ENCODE measurements at places on chromosomes 11 and 22.

GRCh38 chr22:41308054-41308453 lies 6.7 kb downstream of the ZC3H7B start:
- DNase-seq: no peak

GRCh38 chr11:92931746-92932422 lies 37.6 kb upstream of the MTNR1B start:
- DNase-seq: no peak

DNA sequence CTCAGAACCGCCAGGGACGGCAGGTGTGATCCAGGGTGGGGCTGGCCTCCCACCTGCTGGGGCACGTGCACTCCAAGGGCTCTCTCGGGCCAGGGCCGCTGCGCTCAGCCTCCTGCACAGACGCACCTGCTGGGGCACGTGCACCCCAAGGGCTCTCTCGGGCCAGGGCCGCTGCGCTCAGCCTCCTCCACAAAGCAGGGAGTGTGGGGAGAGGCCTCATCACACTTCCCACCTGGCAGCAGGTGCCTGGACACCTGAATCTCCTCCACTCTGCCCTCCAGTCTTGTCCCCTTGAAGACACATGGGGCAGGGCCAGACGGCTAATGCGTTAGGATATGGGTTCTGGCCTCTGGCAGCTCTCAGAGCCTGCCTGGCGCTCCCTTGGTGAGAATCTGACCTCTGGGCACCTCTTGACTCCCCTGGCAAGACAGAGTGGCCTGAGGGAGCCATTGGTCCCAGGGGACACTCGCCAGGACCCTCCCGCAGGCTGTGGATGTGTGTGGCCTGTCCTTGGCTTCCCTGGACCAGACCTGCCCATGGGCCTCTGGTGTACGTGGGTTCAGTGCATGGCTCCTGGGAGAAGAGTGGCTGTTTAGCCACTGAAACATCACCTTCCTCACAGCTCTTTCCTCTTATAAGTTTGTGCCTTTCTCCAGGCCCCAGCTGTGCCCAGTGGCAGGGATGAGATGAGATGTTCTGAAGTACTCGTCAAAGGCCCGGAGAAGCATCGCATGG lies 73.5 kb downstream of the BRD1 start:
- DNase-seq: no peak

DNA sequence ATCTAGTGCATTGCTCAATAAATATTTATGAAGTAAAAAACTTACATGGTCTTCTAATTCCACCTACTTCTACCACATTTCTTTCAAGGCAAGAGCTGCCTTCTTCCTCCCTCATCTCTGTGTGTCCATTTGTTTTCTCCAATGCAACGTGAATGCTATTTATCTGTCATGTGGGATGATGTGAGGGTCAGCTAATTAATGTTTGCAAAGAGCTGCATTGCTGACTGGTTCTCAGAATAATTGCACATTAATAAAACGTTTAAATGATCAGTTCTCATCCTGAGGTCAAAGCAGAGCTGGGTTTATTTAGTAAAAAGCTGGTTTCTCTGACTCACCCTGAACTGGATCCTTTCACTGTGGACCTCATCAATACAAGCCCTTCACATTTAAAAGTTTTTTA lies 8.7 kb downstream of the TENM4 start:
- no peak for DNase-seq

- no peak for DNase-seq
Measured at GRCh38 chr22:38519453-38520250, 13.5 kb upstream of the DDX17 start.

DNA sequence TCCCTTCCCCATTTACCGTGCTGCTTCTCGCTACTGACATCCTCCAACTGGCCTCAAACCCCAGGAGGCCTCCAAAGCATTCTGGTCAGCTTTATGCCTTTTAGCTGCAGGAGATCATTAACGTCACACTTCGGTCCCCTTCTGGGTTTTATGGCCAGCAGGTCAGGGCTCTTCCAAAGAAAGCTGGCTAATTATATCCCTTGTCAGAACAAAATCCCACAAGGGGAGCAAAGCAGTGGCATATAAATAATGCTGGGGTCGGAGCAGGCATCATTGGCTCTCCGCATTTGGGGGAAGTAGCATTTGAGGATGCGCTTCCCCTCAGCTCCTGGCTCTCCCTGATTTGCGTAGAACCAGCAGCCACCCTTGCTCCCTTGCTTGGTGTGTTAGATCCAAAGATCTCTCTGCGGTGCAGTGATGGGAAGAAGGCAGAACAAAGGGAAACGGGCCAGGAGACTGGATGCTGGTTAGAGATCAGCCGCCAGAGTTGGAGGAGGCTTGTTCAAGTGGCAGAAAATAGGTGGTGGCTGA lies 117.4 kb downstream of the DBX1 start:
- DNase-seq: no peak

DNA sequence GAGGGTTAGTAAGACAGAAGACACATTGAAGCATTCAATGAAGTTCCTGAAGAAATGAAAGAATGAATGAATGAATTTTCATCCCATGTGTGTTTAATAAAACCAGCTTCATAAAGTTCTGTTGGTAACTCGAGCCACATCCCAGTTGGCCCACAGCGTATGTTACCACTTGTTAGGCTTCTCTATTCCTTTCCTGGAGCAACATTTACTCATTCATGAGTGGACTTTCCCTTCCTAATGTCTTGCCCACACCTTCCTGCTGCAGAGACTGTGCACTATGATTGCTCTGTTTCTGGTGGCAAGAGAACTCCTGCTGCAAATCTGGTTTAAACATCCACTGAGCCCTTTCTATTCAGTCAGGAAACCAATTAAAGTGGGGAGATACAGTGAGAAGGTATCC lies 7.0 kb downstream of the OR52R1 start:
- DNase-seq: no peak

GRCh38 chr11:95453616-95454171 lies 222.7 kb upstream of the SESN3 start:
- no peak for DNase-seq

DNA sequence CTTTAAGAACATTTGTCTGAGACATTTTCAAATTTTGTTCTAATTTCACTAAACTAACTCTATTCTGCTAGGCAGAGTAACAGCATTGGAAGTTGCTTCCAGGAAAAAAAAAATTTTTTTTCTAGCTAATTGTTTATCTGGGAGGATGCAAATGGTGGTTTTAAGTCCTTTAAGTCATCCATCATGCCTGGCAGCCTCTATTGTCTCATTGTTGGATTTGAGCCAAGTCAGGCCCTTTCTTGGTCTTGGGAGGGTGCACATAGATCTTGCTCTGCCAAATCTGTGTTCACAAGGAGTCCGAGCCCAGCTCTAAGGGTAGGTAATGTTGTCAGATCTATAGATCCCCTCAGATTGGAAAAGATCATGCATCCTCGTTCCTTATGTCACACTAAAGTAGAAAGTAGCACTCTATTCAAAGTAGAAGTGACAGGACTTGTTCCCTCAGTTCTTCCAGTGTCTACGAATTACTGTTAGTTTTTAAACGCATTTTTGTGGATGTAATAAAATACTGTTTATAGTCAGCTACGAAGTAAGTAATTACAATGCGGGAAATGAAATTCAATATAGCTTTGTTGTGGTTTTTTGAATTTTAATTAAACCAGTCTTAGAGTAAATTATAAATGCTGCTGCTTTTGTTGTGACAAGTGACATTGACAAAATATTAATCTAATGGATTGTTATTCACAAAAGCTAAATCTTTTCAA lies 166.0 kb upstream of the RASSF10 start:
- DNase-seq: no peak

DNA sequence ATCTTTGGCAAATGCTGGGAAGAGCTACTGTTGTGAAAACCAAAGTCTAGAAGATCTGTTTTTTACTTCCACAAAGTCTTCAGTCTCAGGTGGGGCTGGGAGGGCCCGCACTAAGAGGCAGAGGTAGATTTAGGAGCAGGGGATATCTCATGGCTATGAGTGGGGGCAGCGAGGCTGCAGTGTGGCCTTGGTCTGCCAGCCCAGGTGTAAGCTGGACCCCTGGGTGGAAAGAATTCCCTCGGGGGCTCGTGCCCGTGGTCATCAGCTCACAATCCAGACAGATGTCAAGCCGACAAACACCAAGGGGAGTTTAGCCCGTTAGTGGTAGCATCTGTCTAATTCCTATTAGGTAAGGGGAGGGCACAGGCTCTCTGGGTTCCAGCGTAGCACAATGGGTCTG lies 9.0 kb downstream of the PKNOX2 start:
- DNase-seq: no peak

- no peak for DNase-seq
Measured at GRCh38 chr22:49011769-49012648, 815.7 kb downstream of the BRD1 start.

GRCh38 chr11:15179167-15179566 lies 64.4 kb downstream of the INSC start:
- DNase-seq: no peak

Data from GM12878 (cell line).